ENCODE measurements at places on chromosomes 1 and 21.

DNA sequence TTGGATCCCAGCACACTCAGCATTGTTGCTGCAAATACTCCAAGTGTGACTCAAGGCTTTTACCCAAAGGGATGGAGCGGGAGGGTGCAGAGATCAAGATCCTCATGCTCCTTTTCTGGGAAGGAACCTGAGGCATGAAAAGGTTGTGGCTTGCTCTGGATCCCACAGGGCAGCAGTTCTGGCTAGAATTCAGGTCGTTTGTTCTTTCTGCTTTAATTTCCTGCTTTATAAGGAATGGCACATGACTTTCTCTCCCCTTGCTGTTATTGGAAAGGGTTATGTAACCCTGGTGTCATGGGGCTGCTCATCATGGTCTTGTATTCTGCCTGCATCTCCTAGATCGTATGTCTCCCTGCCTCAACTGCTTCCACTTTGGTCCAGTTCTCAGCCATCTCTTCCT is 101.6 kb downstream of the NOS1AP start:
- DNase-seq, result no peak

DNA sequence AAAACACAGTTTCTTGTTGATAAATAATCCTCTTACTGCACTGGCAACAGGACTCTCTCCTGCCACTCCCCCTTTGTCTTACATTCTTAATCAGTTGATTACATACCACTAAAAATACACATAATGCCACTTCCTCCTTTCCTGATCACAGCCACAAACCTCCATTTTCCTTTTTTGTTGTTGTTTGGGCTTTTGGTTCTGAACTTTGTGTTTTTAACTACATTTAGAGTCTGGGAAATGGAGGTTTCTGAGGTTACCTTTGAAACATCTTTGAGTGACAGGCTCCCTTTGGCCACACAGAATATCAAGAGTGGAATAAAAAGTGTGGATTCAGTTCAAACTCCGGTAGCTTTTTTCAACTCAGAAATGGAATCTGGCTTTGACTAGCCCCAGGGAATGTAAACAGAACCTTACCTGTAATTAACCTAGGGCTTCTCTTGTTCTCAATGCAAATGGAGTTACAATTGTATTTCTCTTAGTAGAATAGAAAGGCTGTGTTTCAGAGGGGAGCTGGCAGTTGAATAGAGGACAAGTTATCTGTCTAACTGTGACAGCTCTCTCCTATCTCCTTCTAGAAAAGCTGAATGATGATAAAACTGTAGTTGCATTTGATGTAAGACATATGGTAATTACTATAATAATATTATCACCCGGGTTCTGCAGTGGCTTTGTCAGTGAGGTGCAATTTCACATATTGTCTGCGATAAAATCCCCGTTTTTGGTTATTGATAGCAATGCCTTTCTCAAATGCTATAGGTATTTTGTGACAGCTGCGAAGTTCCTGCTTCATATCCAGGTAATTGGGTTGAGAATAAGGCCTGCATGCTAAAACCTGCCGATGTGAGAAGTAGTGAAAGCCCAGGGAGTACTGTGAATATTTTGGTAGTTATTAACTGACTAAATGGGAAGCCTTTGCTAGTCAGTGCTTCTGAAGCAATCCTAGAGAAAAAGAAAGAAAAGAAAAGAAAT is 66.9 kb downstream of the ST6GALNAC5 start:
- DNase-seq, result no peak

GRCh38 chr1:110727246-110727645 is 52.5 kb upstream of the KCNA3 start:
- no peak for DNase-seq

DNA sequence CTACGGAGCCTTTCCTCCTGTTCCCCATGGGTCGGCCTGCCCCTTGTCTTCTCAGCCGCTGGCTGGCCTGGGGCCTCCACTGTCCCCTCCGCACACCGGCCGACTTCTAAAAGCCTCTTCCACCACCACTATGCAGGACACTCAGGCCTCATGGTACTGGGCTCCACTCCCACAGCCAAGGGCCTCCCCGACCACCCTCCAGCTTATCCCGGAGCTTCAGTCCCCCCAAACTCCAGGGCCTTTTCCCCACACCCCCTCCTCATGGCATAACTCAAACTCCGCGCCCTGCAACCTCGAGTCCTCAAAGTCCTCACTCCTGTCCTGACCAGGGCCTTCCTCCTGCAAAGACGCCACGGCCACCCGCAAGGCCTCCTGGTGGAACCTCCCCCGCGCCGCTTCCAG is 2.0 kb downstream of the LRRC41 start:
- DNase-seq, result no peak

DNA sequence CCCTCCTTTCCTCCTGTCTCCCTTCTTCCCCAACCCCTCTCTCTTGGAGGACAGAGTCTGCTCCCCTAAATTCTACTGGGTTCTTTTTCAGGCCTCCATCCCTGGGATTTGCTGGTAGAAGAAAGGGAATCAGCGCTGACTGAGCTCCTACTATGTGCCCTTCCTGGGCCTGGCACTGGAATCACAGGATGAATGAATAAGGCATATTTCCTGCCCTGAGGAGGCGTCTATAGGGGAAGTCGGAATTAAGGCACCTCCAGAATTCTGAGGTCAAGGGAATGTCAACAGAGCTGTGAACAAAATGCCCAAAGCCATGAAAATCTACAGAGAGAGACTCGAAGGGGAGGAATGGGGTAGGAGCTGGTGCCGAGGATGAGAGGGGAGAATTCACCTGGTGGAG is 17.4 kb upstream of the BTG2 start:
- DNase-seq, result no peak

GRCh38 chr1:25586181-25586588 is 30.4 kb upstream of the MAN1C1 start:
- DNase-seq, result no peak

DNA sequence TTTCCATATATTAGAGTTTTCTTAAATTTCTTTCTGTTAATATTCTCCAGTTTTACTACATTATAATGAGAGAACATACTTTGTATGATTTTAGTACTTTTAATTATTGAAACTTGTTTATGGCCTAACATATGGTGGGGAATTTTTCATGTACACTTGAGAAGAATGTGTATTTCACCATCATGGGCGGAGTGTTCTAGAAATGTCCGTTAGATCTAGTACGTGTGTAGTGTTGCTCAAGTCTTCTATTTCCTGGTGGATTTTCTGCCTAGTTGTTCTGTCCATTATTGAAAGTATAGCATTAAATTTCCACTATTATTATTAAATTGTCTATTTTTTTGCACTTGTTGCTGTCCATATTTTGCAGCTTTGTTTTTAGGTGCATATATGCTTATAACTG is 64.0 kb upstream of the RGS21 start:
- no peak for DNase-seq

DNA sequence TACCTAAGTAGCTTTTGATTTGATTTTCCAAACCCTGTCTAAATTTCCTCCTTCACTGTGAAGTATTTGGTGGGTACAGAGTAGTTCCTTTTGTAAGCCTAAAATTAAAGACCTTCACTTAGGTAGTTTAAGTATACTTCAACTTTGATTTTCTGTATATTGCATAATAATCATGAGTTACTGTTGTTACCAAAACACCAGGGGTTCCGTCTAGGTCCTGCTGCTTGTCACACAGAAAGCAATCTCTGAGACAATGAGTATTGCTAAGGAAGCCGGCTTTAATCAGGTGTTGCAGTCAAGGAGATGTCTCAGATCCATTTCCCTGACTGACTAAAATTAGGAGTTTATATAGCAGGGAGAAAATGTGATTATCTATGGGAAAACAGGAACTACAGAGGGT is 15.3 kb downstream of the RPS6KC1 start:
- DNase-seq, result no peak

DNA sequence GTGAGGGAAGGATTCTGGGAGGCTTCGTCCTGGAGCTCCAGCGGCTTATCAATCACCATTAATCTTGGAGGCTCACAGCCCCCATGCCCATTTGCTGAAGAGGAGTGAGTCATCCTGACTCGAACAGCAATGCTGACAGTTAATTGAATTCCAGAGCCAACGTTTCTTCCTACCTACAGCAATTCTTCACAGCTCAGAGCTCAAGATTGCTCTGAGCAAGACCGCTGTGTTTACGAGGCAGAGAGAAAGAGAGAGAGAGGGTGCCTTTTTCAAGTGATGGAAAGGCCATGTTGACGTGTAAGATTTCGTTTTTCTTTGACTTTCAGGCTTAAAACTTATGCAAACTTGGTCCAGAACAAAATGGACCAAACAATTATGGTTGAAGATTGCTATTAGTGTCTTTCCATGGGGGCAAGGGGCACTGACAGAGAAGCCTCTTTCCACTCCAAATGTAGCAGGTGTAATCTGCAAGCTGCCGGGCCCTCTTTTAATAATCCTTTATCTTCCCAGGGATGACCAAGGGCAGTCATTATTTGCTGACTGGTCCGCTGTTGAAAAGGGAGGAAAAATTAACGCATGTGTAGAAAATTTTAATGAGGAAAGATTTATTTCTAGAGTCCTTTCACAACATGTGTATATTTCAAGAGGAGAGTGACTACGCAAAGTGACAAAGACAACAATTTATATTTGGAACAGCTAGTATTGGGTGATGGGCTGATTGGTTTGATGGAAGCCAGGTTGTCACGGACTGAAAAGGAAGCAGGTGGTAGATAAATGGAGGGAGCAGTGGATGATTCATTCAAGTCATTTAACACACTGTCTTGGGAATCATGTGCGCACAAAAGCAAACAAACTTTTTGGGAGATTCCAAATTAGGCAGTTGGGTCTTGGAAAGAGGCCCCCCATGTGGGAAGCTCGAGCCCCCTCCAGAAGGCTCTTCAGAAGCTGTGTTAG is 136.1 kb upstream of the IRF2BP2 start:
- no peak for DNase-seq

DNA sequence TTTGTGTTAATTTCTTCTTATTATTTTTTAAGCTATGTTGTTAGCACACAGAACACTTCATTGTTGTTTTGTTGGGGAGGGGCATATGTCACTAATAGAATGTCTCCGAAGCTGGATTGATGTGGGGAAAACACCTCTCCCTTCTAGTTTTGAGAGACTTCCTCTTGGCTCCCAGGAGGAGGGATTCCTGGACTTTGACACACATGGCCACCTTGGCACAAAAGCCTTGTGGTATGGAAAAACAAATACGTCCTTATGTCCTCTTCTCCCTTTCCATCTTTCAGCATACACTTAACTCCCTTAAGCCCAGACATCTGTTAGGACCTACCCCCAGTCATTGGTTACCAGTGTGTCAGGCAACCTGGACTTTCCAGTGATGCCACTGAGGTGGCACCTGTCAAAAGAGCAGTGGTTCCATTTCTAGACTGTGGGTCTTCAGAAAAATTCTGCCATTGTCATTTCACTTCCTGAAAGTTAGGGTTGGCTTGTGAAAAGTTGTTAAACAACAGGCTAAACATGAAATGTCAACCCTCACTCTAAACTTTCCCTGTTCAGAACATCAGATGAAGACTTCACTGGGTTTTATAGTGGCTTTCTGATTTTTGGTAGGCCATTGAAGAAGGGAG is 12.5 kb upstream of the ABCB10 start:
- DNase-seq, result no peak

- DNase-seq, result no peak
Observed at GRCh38 chr1:115475252-115475651, 137.2 kb upstream of the NGF start.

DNA sequence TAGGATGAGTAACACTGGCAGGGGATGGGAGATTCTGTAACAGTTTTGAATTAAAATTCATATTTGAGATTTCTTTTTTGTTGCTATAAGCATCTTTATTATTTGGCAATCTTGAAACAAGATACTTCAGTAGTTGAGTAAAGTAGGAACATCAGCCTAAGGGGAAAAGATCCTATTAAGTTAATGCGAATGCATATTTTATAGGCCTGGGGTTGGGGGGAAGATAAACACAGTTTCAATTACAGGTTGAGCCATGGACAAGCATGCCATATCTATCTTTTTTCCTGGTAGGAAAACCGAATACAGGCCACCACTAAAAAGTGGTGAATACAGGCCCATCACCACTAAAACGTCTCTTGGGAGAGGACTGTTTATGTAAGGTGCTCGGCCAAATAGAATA is 32.3 kb downstream of the SMAP2 start:
- DNase-seq, result no peak

DNA sequence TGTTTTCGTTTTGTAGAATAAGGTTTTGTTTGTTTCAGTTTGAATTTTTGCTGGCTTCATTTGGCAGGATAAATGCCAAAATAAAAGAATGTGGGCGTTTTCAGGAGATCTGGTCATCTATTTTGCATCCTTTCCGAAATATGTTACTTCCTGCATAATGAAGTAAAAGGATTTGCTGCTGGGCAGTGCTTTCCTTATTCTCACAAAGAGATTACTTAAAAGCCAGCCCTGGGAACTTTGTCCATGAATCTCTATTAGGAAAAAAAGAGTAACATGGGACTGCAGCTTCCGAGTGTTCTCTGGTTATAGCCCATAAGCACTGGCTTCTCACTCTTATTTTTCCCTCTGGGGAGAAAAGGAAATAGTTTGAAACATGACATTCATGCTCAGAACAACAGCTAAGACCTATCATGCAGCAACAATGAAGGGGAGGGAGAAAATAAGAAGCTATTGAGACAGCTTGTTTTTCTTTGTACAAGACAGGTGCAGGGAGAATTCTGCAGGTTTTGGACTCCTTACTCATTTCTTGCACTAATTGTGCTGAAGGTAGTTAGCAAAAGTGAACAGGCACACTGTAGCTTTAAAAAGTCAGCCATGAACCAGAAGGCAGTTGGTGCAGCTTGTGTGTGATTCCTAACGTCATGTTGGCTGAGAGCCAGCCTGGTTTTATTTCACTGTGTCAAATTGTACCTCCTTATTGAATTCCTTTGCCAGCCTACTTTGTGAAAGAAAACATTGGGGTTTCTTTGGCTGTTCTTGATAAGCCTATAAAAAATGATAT is at the start of gene SAMD13:
SAMD13 (plus strand) TSS at position 705 of the 781 bp plus-strand sequence. CDS start 1,527 bp downstream, outside the sequence.
- DNase-seq, result peak; percentile 7

GRCh38 chr1:167635941-167636340 is 5.9 kb downstream of the RCSD1 start:
- DNase-seq, result no peak

DNA sequence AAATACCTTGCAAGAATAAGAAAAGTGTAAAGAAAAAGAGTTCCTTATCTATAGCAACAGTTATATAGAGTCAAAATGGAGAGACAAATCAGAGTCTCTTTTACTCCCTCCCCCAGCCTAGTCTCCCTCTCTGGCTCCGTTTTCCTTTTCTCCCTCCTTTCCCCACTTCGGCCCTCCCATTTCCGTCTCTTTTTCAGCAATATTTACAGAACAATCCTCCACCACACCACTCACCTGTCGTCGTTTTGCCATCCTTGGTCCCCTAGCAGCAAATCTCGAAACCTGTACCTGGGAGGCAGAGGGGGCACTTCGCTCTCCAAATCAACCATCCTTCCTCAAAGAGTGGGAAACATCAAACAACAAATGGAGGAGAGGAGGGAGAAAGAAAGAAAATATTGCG is 259 bp downstream of the KCNT2 start:
- no peak for DNase-seq

Data from activated naive CD8-positive, alpha-beta T cell treated with anti-CD3 and anti-CD28 coated beads, Interleukin-2, amount 50 U/mL, for 16 hours (primary cell).